NCI-H1105 treated with DMSO at 0.1 percent for 48 hours (cell line): ENCODE measurements at places on chromosomes 12 and 14.

GRCh38 chr12:82740129-82741000 is 53.7 kb downstream of the TMTC2 start:
- DNase-seq = no peak

- DNase-seq = no peak
Observed at GRCh38 chr14:98512501-98513251, 759.3 kb downstream of the BCL11B start.

DNA sequence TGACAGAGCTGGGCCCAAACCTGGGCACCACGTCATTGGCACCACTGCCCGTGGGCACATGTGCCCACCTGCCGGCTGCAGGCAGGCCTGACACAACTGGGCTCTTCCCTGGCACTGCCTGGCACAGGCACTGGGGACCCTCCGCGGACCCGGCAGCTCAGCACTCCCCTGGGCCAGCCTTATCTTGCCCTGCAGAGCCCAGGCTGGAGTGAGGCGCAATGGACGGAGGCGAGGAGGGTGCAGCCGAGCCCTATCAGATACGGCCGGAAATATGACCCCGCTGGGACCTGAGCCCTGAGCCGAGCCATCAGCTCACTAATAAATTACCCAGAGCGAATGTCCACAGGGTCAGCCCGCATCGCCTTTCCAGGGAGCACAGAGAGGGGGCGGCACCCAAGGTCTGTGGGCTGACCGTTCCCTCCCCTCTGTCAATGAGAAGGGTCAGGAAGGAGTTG is 1.7 kb upstream of the C14orf180 start:
- no peak for DNase-seq

GRCh38 chr14:70358631-70359030 is 852 bp downstream of the COX16 start:
- DNase-seq = no peak

GRCh38 chr12:117284140-117284539 is 77.3 kb downstream of the NOS1 start:
- DNase-seq = peak; percentile 8

DNA sequence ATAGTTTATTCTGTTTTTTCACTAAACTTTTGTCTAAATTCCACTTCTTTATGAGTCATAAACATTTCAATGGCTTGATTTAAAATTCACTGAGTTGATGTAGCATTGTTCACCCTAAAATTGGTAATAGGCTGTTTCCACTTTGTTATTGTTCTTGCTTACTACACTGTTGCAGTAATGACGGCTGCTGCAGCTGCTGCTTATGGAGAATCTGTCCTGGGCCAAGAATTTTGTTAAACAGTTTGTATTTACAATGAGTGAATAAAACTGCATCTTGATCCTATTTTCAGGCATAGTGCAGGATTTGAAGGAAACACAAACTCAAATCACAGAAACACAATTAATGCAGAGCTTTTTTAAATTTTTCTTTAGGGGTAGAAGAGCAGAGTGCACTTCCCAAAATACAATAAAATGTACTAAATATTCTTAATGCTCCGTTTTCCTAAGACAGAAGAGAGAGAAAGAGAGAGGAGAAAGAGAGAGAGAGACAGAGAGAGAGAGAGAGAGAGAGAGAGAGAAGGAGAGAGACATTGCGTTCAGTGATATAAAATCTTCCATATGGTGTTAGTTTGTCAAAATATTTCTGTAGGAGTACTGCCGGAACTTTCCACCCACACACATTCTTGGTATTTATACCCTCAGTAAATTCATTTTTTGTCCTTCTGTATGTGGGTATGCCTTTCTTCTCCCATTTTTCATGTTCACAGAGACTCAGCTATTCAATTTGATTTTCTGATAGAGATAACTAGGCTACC is 266.4 kb downstream of the LRFN5 start:
- no peak for DNase-seq
